ENCODE measurements at places on chromosomes 6 and 20. TPM values are rescaled to one million over a fixed set of nuclear protein-coding genes. Genes with fewer than 3 reads are reported as not detected.

GRCh38 chr20:48886811-48887210 is 34.7 kb upstream of the ARFGEF2 start:
- DNase-seq, result no peak
- H3K27ac ChIP-seq, result no peak overlapping the region
- H3K4me1 ChIP-seq, result no peaks in the 10 kb centered on the region
- no peak overlapping the region for H3K4me3 ChIP-seq

DNA sequence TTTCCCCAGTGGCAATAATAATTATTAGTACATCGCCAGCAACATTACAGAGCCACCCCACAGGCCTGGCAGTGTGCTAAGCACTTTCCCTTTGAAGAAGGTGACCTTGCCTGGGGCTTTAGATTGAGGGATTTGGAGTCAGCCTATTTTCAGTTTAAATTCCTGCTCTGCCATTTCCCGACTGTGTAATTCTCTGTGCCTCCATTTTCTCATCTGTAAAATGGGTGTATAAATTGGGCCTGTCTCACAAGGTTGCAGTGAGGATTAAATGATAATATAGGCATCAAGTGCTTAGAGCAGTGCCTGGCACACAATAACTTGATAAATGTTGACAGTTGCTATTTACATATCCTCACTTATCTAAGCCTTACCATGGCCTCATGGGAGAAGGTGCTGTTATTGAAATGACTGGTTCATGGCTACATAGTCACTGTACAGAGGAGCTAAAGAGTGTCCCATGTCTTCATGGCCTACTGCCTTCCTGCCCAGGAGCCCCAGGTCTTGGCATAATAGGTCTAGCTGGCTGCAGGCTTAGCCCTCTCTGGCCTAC is 5.1 kb upstream of the SCRT2 start:
- H3K4me3 ChIP-seq, result no peak overlapping the region
- peaks cover 6% of the 10 kb centered on the region for H3K4me1 ChIP-seq
- H3K27ac ChIP-seq, result no peak overlapping the region
- H3K36me3 ChIP-seq, result no peaks in the 10 kb centered on the region
- no peak for DNase-seq

The ZMYND8 gene
- 87.2 TPM for total RNA-seq

The BAK1 gene
- 14.8 TPM for total RNA-seq
